ENCODE measurements at places on chromosomes 4 and X.

DNA sequence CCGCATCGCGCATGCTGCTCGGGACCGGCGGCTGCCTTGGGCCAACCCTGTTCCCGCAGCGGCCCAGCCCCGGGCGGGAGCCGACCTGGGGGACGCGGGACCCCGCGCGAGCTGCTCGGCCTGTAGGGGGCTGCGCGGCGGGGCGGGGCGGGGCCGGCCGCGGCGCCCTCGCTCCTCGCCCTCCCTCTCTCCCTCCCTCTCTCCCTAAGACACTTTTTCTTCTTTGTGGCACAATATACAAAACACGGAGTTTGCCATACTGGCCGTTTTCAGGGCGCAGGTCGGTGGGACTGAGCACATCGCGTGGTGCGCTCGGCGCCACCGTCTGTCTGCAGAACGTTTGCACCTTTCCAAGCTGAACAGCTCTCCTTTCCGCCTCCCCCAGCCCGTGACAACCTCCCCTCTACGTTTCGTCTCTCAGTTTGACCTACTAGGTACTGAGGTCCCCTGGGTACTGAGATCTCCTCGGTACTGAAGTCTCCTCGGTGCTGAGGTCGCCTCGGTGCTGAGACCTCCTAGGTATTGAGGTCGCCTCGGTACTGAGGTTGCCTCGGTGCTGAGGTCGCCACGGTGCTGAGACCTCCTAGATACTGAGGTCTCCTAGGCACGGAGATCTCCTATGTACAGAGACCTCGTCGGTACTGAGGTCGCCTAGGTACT, 261.1 kb upstream of the PLCXD1 start:
- DNase-seq: no peak

GRCh38 chr4:52643785-52644244, 15.3 kb downstream of the USP46 start:
- DNase-seq: no peak

- DNase-seq: no peak
Observed at GRCh38 chr4:18664171-18664570, 642.6 kb upstream of the LCORL start.

DNA sequence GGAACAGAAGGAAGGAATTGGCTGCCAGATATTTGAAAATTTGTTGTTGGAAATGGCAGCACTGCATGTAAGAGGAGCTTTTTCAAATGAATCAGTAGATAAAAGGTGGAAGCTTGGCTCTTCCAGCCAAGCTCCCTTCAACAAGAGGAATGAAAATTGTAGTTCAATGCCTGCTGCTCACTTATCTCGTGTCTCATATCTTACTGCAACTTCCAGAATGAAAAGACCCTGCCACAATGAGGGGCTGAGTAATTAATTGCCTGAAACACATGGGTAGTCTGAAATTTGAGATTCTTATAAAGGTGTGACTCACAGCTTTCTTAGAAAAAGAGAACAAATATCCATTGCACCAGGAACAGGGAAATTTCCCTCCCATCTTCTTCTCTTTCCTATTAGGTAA, 53.0 kb downstream of the HAND2 start:
- no peak for DNase-seq

DNA sequence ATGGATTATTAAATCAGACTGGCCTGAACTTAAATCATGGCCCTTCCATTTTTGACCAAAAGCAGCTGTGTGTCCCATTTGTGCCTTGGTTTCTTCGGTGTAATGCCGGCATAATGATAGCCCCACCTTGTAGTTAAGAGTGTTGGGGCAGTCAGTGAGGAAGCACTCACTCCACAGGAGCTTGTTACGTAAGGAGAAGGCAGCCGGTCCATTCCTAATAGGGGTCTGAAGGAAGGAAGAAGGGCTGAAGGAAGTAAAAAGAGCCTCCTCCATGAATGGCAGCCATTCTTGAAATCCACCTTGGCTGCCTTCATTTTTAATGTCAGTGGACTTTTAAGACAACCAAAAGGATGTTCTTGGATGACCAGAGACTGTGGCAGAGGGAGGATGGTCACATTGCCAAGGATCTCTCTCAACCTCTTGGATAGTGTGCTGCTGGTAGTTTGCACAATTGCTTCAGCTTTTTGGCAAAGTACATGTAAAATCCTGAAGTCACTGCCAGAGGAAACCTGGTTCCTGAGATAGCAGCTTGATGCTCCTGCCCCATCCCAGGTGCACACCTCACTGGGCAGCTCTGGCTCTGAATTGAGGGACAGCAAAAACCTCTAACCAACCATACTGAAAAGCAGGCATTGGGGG, 113.5 kb downstream of the PTTG2 start:
- DNase-seq: no peak

GRCh38 chr4:184097241-184097605, 120.5 kb downstream of the ENPP6 start:
- no peak for DNase-seq

DNA sequence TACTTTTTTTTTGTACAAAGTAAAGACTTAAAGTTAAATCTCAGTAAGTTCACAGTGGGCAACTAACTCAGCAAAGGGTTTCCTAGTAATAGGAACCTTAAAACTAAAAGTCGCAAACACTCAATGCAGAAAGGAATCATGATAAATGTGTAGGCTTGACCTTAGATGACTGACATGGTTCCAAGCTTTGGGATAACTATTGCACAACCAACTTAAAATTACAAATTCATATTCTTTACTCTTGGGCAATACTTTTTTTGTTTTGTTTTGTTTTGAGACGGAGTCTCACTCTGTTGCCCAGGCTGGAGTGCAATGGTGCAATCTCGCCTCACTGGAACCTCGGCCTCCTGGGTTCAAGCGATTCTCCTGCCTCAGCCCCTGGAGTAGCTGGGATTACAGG, 8.2 kb downstream of the ELOVL6 start:
- no peak for DNase-seq

DNA sequence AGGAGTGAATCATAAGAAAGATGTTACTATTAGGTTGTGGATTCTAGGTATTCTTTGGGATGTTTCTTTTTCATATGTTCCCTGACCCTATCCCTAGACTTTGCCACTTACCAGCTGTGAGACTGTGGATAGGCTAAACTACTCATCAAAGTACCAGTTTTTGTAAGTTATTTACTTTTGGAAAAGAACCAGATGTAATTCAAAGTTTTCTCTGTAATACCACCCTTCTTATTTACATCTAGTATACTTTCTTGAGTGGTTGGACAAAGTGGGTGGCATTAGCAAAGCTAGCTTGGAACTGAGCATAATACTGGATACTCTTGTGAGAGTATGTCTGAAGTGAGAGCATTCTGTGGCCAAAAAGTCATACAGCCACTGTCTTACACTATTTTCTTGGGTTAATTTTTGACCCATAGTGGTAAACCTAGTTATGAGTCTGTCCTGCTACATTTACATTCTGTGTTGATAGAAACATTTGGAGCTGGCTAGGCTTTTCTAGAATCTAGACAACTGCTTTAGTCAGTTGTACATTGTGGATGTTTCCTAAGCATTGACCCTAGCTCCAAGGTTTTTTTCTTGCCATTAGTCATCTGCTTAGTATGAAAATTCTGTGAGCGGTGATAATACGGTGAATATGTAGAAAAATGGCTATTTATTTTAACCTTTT, 41.7 kb downstream of the KDM6A start:
- no peak for DNase-seq

DNA sequence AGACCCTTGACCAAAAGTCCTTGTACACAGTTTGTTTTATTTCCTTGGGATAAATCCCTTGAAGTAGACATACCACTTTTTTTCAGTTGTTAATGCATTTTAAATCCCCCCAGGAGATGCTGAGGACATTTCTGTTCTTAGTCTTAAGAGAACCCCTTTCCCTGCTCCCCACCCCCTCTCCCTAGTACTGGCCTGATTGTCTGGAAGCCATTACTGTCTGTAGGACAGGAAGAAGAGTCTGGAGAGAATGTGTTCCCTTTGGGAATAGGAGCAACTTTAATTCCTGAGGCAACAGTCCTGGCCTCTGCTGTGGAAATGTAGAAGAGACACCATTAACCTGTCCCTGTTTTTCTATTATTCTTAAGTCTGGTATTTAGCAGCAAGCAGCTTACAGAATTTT, 52.3 kb upstream of the TMEM131L start:
- no peak for DNase-seq

DNA sequence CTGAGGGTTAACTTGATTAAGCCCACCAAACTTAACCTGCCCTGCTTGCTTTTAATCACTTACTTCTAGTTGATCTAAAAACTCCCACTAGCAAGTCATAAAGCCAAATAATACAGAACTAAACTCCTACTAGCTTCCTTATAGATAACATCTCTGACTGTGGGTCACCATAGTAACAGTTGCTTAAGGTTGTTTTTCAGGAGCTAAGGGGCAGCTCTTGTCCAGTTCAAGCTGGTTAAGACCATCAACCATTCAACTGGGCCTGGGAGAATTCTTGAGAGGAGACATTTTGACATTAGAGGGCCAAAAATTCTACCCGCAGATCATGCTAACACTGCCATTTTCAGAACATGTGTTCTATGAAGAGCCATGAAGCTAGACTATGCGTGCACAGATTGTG, 67.0 kb downstream of the UCHL1 start:
- DNase-seq: no peak

DNA sequence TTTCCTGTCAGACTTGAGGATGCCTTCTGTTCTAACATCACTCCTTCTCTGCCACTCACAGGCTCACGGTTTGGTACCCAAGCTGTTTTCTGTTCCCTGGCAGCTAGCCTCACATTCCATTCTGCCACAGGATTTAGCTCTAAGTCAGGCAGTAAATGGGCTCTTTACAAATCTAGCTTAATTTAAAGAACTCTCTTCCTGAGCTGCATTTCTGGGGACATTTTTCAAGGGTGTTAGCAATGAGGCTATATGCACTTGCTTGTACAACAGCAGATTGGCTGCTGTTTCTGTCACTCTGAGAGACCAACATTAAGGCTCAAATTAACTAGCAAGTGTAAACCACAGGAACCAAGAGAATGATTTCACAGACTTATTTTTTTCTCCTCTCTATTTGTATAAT, 337.8 kb upstream of the NOCT start:
- no peak for DNase-seq

GRCh38 chr4:8910822-8911315, 39.2 kb upstream of the HMX1 start:
- no peak for DNase-seq

DNA sequence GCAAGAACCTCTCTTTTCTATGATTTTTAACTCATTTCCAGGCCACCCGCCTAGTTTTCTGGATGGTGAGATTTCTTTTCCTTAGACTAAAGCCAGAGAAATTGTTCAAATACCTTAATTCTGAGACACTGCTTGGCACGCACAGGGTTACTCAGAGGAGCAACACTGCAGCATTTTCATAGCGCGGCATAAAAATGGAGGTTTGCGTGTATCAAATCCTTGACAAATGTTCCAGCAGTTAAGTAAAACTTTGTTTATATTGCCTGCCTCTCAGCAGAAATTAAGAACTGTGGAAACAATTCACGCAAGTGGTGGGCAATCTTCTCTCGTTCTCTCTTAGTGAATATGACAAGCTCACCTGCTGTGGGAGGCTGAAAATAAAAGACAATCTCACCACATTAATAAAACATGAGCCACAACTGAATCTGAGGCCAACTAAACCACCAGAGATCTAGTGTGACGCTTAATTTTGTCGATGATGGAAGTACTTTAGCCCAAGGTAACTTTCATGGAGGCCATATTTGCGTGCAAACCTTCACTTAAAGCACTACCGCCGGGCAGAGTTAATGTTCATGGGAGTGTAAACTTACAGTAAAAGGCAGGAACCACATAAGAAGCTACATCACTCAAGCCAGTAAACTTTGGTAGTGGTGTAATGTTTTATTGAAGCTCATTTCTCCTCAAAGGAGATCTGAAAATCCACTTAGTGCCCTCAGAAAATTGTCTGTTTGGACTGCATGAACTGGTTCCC, 894.8 kb upstream of the EPHA5 start:
- no peak for DNase-seq

DNA sequence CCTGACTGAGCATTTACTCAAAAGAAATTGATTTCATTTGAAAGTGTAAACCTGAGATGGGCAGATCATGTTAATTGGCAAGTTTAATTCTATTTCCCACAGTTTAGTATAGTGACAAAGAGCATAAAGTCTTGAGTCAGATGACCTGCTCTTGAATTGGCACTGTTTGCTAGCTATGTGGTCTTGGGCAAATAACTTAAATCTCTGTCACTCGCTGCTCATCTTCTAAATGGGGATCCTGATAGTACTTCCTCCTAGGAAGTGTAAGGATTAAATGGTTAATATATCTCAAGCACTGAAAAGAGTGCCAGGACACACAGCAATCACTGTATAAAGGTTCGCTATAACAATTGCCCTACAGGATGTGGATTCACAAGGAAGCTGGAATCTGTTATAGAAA, 242.8 kb upstream of the JADE1 start:
- no peak for DNase-seq

GRCh38 chr4:8338351-8338961, 68.9 kb downstream of the HTRA3 start:
- DNase-seq: no peak

DNA sequence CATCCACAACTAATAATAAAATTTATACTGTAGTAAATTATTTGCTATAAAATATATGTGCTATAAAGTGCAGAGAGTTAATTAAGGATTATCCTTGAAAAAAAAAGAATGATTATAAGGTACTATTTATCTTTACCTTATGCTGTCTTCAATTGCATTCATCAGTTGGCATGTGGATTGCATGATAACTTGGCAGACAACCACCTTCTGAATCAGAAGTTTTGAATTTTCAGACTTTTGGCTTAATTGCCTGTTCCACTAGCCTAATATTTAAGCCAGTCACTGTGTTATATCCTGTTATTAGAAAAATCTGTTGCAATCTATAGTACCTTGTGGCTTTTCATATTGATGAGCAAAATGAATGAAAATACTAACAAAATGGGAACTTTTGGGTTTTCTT, 1040.3 kb upstream of the PCDH10 start:
- no peak for DNase-seq

DNA sequence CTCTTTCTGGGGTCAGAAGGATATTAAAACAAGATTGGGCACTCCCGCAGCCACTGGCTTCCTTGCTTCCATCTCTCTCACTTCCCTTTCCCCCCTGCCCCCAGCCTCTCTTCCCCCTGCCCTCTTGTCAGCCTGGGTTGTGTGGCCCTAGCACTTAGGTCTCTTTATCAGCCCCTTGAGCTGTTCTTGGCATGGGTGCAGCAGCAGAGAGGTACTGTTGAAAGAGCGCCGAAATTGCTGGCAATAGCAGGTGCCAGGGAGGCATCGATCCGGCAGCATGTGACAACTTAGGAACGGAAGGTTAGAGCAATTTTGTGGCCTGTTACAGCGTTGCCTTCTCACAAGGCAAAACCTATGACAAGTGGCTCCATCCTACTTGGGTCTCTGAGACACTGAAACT, 333.1 kb upstream of the IGFBP7 start:
- no peak for DNase-seq

DNA sequence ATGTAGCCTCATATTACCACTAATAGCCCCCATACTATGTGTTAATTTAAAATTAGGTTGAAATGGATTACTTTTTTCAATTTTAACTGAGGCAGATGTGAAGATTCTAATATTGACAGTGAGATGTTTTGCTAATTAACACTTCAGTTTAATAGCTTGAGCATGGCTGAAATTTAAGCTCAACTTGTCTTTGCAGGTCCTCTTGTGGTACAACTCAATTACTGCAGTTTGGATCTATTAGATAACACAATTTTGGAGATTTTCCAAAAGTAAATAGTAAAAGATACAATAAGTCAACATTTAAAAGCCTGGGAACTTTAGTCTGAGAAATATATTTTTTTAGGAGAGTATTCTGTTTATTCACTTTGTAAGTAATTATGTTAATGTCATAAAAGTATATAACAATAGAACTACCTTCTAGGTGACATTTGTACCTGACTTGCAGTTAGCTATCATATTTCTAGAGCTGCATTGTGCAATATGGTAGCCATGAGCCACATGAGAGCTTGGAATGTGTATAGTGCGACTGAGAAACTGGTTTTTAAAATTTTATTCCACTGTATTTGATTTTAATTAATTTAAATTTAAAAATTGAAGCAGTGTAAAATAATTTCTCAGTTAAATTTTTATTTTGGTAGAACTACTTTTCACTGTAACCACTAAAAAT, 73.1 kb upstream of the FMR1 start:
- DNase-seq: no peak
